ENCODE measurements at places on chromosomes 2 and 18.

DNA sequence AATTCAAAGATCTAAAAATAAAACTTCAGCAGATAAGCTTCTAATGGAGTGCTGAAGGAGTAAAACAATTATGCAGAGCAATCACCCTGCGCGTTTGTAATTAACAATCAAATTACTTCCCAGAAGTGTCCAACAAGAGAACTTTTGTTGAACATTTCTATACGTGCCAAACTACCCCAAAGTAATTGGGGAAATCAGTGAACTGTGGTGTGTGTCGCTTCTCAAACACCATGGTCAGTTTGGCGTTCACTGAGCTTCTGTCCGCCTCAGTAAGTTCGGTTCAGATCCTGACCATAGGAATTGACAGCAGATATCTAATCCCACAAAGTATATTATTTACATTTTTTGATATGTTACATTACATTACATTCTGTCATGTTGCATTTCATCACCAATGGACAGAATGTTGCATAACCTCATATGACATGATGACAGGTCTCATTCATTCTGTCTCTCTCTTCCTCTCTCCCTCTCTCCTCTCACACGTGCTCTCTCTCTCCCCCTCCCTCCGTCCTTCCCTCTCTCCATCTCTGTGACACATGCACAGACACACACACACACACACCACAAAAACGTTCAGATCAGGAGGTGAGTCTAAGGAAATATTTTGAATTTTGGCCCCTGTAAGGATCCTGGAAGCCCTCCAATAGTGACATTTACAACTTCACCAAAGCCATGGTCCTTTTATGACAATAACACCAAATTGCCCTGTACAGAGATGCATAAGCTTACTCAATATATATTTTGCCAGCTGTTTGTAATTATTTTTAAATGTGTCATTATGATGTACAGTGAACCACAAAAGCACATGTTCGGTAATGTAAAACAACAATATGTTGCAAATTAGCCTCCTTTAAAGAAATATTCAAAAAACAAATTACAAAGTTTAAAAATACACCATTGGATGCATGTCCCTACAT is 269.2 kb downstream of the FIGN start:
- DNase-seq: no peak

- no peak for DNase-seq
Measured at GRCh38 chr2:121329786-121330185, 44.8 kb upstream of the TFCP2L1 start.

DNA sequence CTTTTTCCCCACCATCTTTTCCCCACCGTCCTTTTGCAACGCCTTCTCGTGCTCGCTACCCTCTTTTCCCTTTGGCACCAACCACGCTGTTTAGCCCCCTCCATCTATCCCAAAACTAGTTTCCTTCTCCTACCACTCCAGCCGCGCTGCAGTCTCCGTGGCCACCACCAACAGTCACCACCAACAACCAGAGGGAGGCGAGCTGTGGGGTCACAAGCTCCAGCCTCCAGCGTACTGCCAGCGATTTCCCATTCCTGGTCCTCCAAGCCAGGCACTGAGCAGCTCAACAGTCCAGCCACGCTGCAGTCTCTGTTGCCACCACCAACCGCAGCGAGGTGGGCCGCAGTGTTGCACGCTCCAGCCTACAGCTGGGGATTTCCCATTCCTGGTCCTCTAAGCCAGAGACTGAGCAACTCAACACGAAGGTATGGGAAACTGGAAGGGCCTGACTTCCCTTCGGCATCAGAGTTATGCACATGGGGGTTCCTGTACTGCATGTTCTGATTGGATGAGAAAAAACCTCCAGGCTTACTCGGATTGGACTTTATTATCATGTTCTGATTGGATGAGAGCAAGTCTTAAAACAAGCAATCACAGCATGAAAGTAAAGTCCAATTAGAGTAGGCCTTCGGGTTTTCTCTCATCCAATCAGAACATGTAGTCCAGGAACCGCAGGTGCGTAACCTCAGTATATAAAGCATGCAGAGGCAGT is 42.3 kb upstream of the IMP4 start:
- no peak for DNase-seq

- DNase-seq: no peak
Measured at GRCh38 chr2:80329491-80329890, 24.9 kb upstream of the LRRTM1 start.

DNA sequence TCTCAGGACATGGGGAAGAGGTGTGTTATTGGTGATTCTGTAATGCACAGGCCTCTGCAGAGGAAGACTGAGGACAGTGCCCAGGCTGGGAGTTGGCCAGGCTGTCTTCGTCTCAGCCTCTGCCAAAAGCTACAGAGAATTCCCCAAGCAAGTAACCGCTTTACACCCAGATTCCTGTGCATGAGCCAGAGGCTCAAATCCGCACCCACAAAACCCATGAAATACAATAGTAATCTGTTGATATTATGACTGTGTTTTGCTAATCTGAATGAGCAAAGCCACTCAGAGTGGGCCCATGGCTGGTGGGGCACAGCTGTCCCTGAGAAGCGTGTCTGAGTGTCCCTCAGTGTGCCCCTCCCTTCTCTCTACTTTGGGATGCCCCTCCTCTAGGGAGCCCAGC is 149.5 kb upstream of the PXDN start:
- DNase-seq: no peak

GRCh38 chr2:31083234-31083993 is 54.8 kb downstream of the GALNT14 start:
- no peak for DNase-seq

DNA sequence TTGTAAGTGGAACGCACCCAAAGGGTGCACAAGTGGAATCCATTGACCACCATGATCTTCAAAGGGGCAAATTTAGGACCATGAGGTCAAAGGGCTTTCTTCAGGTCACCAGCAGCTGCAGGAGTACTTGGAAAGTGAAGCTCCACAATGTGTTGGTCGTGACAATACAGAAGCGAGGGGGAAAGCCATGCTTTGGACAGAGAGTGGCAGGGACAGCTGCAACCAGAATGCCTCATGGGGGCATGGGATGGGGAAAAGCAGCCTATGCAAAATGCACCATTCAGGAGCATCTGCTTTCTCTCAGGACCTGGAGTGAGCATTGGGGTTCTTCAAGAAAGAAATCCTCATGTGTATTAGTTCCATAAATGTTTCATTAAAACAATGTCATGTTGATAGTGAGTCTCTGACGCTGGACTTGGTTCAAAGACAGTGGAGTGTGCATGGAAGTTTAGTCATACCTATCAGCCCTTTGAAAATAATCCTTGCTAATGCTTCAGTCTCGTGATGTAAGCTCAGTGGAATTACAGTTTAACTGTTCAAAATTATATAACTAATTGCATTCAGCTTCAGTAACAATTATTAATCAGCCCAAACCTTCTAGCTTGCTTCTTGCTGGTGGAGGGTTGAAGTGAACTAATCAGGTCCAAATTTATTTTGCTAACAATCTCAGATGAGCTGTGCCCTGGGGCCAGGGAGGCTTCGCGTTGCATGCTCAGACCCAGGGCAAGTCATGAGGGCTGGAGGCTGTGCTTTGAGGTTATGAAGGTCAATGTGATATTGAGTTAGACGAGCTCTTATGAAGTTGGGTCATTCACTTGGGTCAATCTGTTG is 41.6 kb downstream of the ACKR3 start:
- DNase-seq: no peak

DNA sequence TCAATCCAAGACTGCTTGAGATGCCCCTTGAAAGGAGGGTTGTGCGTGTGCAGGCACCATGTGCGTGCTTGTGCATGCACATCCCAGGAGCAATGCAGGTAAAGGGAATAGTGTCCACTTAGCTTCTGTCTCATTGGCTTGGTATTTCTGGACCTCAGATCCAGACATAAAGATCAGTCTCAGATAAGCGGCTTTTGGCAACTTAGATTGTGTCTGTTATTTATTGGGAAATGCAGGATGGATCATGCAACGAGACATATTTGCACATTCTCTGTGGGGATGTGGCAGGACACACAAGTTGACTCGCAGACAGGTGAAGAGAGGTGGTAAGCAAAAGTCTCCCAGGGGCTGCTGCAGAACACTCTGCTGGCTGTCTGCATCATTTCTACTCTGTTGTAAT is 67.9 kb downstream of the SETBP1 start:
- no peak for DNase-seq

DNA sequence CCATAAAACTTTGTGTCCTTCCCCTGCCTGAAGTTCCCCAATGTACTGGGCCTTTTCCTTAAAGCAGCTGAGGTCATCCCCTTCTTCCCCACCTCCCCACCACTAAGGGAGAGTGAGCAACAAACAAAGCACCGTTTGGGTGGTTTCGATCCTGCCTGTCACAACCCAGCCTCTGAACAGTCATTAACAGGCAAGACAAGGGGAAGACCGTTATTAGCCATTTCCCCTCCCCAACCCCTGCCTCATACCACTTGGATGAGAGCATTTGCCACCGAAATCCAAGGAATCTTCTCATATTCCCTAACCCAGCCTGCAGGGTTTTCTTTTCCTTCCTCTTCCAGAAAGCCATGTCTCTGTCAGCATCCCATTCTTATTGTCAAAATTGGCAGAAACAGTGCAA is 65.6 kb downstream of the STRADB start:
- no peak for DNase-seq

DNA sequence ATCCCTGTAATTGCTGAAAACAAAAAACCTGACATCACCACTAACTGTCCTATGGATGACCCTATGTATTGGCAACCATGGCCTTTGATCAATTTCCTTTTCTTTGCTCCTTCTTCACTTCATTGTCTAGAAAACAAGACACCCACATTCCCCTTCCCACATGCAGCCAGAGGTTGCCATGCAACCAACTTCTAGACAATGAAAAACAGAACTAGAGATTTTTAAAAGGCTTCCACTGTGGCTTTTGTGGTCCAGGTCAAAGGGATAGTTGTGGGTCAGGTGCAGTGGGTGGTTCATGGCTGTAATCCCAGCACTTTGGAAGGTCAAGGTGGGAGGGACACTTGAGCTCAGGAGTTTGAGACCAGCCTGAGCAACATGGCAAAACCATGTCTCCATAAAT is 139.3 kb upstream of the DOK6 start:
- no peak for DNase-seq

DNA sequence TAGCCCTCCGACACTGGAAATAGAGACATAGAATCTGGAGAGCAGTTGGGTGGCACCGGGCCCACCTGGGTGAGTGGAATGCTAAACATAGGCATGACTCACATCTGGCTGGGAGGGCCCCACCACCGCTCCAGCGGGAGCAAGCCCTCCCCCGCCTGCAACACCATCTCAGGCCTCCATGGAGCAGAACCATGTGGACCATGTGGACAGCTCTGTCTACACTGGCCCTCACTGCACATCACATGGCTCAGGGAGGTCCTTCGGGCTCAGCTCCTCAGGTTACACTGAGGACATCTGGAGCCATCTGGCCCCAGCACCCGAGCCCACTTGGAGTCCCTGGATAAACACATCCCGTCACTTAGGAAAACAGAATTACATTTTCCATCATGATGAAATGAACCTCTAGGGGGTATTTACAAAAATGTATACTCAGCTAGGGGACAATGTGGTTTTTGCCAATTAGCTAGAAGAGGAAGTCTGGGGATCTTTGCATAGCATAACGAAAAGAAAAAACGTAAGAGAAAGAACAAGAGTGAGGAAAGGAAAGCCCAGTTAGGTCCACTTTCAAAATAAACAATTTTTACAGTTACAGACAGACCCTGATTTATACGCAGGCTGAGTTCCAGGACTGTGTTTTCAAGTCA is 30.7 kb upstream of the MLPH start:
- no peak for DNase-seq

DNA sequence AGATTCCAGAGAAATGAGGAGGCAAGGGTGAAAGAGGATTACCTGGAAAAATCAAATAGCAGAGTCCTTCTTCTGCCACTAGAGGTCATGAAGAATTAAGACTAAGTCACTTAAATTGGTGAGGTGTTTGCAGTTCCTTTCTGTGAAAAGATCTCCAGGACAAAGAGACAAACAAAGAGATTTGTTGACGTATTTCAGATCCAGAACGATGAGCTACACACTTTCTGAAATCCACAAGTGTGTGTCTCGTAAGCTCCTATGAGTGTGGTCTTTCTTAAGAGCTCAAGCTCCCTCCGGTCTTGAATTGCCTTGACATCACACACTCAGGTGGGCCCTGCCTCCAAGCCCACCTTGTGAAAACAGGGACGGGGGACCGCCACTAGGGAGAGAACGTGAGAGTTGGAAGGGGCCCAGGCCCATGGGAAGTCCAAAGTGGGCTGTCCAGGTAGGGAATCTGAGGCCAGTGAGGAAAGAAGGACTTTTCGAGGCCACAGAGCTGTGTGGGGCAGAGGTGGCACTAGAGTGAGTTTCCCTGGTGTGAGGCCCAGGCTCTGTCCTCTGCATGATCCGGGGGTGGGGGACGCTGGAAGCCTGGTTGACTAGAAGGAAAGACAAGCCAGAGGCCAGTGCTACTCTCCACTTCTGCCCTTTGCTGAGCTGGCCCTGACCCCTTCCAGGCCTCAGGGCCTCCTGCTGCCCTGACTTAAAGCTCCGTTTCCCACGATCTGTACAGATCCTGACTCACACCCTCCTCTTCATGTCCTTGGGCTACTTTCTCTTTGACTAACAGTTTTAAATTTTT is 168.1 kb upstream of the NCK2 start:
- no peak for DNase-seq

DNA sequence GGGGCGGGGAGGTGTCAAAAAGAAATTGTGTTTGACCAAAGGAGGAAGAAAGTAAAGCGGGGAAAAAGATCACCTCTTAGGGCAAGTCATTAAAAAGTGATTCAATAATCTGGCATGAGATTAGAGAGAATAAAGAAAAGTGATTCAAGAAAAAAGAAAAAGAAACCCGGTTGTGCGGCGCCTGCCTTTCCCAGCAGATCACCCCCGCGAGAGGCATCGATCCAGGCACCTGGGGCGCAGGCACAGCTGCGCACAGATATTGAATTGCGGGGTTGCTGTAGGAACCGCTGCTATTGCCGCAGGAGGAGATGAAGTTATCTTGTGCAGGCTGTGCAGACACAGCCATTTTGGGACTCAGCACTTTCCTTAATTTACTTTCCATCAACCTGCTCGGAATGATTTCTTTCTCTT is 71.2 kb downstream of the PLB1 start:
- no peak for DNase-seq

DNA sequence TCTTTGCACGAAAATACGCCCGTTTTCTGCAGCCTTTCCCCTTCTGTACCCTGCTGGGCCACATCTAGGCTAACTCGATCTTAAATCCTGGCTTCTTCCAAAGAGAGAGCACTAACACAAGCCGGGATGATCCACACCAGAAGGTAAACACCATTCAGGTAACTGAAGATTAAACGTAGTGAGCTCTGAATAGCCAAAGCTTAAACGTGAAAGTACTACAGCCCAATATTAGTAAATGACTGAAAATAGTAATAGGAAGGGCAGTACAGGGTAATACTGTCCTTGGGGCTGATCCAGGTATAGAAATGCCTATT is 422 bp upstream of the MRPL53 start:
- DNase-seq: no peak

GRCh38 chr2:168528016-168528415 is 71.9 kb downstream of the CERS6 start:
- no peak for DNase-seq

GRCh38 chr18:50614838-50615237 is 55.0 kb downstream of the MAPK4 start:
- no peak for DNase-seq

DNA sequence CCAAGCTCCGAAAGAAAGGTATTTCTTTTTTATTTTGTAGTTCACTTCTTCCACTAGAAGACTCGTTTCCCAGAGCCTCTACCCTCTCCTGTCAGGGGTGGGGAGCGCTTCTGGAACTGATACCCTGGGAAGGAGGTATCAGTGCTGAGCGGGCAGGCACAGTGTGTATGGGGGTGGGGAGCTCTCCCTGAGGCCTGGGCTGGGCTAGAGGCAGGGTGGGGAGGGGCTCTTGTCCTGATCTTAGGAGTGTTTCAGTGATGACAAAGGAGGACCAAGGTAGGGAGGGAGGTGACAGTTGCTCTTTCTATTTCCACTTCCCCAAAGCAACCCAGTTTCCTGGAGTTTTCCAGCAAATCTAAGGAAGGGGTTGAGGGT is 65.4 kb downstream of the ARHGAP25 start:
- no peak for DNase-seq

Data from NCI-H1105 (cell line).